ENCODE measurements at places on chromosomes 16 and 17.

- no peak for DNase-seq
These were observed 20.8 kb upstream of the ZFHX3 start for GRCh38 chr16:73068541-73069401.

DNA sequence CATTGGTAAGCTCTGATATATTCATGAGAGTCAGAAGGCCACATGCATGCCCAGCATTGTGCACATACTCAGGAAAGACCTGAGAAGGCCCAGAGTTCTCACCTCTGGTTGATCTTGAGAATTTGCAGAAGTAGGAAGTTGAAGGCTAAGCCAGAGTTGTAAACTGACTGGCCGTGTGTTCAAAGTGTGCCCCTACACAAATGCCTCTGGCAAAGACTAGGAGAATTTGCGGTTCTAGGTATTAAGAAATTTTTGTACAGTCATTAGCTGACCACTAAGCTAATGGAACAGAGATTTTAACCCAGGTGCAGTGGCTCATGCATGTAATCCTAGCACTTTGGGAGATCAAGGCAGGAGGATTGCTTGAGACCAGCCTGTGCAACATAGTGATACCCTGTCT, 25.0 kb downstream of the FBXL20 start:
- no peak for DNase-seq

DNA sequence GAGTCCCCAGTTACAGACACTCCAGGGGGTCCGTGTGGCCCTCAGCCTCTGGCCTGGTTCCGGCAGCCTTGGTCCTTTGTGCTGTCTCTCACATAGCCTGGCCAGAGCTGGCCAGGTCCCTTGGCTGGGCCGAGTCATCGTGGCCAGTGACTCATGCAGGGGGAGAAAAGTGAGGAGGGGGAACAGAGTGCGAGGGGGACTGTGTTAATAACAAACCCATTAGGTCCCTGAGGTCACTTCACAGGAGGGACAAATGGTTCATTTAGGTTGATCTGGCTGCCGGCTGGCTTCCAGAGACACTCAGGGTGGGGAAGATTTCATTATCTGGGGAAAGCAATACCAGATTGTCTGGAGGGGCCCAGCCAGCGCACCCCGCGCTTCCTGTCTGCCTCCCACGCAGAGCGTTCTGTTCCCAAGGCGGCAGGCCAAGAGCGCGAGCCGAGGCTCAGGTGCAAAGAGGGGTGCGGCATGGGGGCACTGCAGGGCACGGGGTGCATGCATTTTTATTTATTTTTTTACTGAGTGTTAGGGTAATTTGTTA, 223.1 kb downstream of the SEC14L1 start:
- no peak for DNase-seq

- no peak for DNase-seq
These were observed 5.5 kb downstream of the MVD start for GRCh38 chr16:88657371-88657770.

- DNase-seq: no peak
These were observed 346.6 kb downstream of the PMP22 start for GRCh38 chr17:14918540-14918939.

DNA sequence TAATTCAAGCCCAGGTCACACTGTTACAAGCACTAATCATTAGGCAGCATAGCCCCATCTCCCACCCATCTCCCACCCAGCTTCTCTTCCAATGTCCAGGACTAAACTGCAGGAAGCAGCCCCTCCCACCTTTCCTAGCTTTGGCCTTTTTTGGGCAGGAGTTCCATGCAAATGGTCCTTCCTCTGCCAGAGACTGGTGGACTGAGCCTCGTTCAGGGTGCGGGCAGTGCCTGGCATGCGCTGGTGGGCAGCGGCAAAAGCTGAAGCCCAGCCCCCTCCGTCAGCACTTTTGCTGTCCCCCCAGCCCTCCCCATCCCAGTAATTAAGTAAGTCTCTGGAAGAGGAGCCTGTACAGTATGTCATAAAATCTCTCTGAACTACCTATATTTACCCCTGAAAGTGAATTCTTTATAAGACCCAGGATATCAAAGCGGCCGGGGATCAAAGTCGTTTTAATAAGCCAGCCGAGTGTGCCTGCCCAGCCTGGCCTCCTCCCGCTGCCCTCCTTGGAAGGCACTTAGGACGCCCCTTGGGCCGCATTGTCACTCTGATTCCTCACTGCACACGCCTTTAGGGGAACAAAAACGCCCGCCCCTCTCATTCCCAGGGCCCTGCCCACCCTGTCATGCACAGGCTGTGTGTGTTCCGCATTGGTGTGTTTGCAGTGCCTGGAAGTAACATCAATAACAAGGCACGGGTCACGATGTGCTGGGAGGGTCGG, 109.9 kb downstream of the IRX5 start:
- no peak for DNase-seq

GRCh38 chr17:79945591-79946255, 89.9 kb downstream of the TBC1D16 start:
- no peak for DNase-seq

DNA sequence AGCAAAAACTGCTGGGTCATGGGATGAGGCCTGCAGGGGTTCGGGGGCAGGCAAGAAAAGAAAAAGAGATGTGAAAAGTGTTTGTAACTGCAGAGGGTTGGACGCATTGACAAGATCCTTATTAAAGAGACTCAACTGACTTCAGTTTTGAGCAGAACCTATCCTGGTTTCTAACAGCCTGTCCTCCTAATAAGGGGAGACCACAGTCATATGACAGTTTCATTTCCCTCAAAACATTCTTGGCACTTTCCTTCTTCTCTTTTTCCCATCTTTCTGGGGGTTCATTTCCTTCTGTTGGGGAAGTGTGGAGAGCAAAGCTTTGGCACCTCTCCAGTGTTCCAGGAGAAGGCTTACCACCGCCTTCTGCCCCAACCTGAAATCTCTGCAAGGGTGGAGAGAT, 118.5 kb downstream of the MAF start:
- no peak for DNase-seq

All from renal pelvis (tissue), 12 donors.